ENCODE measurements at places on chromosomes 11 and 22.

DNA sequence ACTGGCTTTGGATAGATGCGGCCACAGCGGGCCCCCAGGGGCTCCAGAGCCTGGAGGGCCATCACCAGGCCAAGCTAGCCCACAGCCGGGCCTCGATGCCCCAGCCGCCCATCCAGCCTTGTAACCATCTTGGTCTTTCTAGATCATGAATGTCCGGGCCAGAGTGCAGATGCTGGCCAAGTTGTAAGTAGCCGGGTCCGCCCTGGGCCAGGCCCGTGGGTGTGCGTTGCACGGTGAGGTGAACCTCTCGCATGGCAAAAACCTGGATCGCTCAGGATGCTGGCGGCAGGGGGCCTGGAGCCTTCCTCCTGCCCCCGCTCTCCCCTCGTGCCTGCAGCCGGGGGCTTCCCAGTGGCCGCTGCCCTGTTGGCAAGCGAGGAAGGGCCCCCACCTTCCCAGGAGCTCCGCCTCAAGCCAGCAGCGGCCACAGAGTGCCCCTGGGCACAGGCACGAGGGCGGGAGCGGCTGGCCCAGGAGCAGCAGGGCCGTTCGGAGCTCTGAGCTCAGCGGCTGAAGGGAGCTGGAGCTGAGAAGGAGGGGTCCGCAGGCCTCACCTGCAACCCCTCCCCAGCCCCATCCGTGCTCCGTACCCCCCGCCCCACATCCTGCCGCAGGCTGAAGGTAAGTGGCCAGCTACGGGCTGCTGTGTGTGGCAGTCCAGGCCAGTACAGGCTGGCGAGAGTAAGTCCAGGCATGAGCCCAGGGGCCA is 10.9 kb upstream of the MRPL23 start:
- no peak for DNase-seq

- no peak for DNase-seq
Measured at GRCh38 chr11:10634407-10634806, 59.1 kb downstream of the IRAG1 start.

DNA sequence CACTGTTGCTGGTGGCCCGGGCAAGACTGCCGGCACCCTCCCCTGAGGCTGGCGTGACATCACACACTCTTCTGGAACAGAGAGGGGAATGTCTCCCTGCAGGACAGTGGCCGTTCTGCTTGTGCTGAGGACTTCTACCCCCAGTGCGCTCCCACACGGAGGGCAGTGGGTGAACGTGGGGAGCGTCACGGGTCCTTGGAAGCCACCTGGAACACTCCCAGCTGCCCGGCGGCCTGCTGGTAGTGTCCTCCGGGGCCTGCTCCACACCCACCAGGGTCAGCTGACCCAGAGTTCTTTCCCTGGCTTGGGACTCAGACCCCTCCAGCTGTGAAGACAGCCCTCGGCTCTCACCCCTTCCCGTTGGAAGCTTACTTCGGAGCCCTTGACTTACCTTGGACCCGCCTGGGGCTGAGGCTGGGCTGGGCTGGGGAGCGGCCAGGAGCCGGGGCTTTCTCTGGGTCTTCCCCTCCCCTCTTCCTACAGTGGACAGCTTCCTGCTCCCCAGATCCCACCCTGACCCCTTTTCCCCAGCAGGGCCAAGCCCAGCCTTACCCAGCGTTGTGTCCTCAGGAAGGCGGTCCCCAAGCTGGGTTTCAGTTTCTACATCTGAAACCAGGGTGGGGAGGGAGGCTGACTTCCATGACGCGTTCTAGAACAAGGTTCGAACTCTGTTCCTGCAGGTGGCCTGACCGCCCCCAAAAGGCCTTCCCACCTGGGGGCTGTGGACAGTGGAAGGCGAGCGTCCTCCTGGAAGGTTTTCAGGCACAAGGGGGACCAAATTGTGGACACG is 14.8 kb upstream of the GAL start:
- no peak for DNase-seq

DNA sequence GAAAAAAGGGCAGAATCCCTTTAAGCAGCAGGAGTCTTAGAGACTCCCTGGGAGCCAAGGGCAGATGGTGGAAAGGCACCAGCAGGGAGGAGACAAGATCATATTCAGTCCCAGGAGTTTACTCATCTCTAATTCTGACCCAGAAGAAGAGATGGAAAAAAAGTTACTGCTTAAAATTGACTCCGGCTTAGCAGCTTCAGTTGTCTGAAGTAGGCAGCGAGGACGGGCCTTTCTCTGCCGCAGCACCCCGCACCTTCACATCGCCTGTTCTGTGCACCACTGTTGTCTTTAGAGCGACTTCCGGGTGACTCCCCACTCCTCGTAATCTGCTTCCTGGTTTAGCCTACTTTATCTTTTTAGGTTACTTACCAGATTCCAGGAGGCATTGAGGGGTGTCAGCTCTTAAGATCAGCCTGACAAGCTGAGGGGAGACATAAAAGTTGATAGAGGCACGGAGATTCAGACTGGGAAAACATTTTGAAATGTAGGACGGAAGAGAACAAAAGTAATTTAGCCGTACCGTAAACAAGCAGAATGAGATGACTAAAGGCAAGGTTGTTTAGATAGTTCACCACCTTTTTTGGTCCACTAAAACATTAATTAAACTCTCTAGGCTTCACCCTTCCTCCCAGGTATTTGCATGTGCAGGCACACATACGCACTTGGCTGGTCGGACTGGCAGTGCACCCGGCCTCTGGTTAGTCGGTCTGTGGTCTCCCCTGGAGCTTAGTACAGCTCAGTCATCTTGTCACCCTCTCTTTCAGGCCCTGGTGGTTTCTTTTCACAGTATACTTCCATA is 74.3 kb downstream of the CECR2 start:
- no peak for DNase-seq

DNA sequence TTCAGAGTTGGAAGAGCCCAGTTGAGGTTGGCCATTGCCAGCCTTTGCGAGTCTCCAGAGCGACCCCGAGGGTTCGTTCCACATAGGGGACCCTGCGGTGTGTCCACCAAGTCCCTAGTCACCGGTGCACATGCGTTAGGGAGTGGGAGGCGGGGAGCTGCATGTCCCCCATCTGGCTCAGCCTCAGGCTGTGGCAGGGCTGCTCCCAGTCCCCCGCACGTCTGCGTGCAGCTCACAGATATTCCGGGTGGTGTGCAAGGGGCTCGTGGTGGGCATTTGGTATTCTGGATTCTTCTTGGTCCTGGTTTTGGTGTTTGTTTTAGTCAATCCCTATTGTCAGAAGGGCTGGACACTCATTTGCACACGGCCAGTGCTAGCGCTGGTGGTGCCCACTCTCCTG is 48.8 kb downstream of the MUC6 start:
- DNase-seq = no peak

GRCh38 chr22:37014835-37015586 is 4.2 kb downstream of the TST start:
- DNase-seq = no peak
